ENCODE measurements at places on chromosomes 7 and 10.

GRCh38 chr7:44769376-44769775 is 20.7 kb downstream of the ZMIZ2 start:
- no peak for DNase-seq

DNA sequence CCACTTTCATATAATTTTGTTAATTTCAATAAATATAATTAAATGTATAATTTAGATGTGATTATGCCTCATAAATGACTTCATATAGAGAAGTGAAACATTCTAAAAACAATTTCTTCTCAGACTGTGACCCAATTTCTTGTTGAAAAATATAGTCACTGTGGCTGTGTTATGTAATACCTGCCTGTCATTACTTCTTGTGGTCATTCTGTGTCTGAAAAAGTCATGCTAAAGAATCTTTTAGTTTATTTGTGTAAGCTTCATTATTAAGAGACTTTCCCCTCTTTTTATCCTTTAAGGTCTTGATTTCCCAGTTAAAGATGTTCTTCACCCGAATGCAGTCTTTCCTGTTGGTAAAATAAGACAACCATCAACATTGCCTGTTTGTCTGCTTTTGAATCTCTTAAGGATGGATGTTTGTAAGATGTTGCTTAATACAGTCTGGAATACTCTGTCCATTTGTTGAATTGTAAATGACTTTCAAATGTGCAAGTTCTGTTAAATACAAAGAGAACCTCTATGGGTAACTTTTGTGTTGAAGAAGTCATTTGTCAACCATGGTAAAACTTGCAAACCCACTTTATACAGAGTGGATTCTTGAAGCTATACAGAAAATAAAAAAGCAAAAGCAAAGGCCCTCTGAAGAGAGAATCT is 16.0 kb downstream of the KAT6B start:
- DNase-seq = no peak

- no peak for DNase-seq
Measured at GRCh38 chr7:75623390-75624133, 115.2 kb downstream of the HIP1 start.

DNA sequence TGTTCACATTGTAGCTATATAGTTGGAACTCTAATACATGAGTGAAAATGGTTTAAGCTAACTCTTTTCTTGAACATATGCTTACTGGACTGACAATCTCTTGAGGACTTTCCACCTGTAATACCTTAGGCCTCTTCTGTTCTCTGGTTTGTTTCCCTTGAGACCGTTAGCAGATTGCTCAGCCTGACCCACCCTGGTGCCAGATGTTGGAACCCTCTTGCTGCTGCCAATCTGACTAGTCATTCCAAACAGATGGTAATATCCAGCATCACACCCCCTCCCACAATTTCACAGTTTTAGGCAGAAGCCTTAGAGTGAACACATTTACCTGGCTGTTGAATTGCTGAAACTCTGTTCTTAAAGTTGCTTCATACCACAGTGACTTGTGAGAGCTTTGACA is 18.7 kb downstream of the CALD1 start:
- no peak for DNase-seq

DNA sequence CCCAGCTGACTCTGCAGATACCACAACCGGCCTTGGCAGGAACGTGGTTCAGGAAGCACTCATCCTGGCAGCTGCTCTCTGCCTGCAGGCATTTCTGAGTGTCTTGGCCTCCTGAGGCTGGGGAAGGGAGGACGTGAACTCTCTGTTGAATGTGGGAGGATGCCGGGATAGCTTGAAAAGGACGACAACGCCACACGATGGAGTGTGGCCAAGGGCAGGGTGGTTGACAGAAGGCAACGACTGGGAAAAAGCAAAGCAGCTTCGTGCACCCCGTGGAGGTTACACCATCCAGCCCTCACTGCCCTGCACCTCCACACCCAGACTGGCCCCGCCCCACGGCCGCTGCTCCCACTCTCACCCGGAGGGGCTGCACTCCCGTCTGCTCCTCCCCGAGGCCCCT is 466.1 kb upstream of the FOXK1 start:
- no peak for DNase-seq

GRCh38 chr10:75959209-75959608 is 527.8 kb downstream of the LRMDA start:
- peak; percentile 36 for DNase-seq

- no peak for DNase-seq
Measured at GRCh38 chr10:48671914-48672595, 12.6 kb upstream of the WDFY4 start.

DNA sequence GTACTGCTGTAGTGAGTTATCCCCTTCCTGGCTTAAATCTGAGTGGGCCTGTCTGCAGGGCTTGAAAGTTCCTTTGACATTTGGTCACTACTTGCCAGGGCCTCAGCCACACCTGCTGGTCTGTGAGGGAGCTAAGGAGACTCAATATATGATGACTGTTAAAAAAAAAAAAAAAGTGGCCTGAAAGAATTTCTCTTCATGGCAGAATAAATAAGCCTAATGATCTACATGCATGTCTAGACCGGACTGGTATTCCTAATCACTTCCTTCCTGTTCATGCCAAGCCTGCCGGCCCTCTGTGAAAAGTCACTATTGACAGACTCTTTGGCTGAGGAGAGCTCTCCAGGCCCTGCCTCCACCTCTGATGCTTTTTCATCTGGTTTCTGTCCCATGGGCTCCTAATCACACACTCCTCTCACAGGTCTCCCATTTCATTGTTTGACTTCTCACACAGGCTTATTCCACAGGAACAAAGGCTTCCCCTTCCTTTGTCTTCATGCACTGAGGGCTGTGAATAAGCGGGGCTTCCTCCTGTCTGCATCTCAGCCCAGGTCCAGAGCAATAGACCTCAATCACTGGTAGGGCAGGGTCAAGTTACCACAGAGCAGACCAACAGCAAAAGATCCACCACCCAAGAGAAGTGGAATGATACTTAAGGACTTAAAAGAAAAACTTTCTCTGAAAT is 99.1 kb upstream of the SEC61G start:
- no peak for DNase-seq

DNA sequence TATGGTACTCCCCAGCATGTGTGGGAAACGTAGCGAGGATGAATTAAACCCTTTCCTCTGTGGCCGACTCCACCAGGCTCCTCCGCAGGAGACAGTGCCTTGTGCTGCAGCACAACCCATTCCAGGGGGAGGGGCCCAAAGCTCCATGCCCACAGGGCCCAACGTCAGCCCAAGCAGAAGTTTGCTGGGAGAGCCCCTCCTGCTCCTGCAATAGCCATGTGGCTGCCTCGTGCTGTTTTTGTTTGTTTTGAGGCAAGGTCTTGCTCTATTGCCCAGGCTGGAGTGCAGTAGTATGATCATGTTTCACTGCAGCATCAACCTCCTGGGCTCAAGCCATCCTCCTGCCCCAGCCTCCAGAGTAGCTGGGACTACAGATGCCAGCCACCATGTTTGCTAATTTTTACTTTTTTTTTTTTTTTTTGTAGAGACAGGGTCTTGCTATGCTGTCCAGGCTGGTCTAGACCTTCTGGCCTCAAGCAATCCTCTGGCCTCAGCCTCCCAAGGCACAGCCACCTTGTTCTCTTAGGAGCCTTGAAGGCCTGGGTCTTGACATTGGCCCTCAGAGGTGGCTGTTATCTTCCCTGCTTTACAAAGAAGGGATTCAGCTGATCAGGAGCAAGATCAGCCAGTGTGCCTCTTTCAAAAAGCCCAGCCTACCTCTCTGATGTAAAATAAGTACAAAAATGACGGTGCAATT is 102.8 kb downstream of the DYNC2I1 start:
- no peak for DNase-seq

DNA sequence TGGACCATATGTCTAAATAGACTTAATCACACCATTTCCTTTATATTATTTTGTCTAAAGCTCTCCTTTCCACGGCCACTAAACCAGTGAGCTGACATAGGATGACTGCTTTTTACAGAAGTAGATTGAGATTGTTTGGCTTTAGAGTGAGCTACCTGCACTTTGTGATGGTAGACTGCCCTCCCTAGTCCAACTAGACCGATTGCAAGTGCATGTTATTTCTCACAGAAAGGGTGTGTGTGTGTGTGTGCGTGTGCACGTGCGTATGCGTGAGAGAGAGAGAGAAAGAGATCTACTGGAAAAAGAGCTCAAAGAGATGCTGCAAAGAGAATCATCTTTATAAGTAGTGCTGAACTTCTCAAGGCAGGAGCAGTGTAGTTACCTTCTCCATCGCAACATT is 60.7 kb downstream of the VCL start:
- DNase-seq = no peak

DNA sequence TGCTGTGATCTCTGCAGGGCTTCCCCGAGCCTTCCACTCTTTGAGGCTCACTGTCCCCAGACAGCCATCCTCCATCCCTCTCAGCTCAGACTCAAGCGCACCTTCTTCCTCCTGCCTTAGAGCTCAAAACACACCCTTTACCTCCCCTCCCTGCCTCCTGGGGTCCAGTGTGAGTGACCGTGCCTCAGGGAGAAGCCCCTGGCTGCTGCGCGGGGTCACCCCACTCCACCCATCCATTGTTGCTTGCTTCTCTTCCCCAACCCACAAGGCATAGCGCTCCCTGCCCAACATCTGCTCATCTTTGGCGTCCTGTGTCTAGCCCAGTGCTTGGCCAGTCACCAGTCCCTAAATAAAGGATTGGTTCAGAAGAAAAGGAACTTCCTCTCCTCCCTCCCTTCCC is 170.3 kb downstream of the TCERG1L start:
- no peak for DNase-seq

DNA sequence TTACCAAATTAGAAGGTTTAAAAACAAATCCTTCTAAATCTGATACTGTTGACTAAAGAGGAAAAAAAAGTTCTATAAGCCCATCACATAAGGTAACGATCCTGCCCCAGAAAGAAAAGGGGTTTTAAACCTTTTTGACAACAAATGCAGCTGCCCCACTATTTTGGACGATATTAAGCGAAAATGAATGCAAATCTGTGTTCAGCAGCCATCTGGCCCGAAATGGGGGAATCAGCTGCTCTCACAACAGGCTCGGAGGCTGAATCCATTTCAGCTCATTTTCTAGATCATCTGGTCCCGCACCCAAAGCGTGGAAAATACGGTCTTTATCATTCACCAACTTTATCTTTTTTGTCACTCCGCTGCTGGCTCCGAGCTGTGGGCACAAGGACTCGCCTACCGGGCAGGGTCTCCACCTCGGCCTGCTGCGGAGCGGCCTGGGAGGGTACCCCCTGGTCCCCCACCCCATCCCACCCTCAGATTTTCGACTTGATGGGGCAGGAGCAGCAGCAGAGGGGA is 2.4 kb upstream of the EBF3 start:
- no peak for DNase-seq

DNA sequence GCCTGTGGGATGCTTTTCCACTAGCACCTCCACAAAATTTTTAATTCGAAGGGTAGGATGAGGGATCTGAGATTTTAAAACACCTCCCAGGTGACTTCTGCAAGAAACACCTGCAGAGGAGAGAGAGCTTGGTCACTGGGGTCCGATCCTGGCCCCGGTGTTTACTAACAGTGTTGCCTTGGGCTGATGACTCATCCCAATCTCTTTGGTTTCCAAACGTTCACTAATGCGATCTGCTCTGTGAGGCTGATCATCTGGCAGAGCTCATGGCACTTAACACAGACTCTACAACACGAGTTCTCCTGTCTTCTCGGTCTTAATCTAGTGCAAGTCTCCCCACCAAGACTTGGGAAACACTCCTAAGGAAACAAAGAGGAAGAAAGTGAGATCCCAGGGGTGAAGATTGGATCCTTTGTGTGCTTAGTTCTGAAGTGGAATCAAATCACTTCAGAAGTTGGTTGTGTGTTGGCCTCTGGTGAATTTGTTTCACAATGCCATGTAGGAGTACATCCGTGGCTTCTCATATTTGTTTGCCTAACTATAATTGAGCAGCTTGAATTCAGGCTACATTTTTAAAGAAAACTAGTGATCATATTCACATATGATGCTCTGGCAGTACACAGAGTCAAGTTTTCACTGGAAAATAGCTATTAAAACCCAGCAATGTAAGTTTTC is 407.9 kb downstream of the NRG3 start:
- DNase-seq = no peak

DNA sequence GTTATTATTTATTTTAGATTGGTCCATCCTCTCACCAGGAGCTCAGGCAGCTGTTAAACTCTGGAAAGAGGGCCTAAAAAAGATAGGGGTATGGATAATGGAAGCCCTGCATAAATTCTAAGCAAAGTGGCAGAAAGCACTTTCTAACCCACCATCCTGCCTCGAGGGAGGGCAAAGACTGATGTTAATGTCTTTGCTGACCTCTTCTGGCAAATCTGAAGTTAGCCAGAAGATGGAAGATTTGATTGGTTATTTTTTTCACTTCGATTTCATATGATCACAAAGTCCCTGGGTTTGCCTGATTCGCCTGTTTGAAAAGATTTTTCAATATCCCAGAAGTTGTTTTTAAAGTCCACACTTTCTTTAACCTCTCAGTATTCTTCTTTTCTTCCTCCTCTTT is 24.8 kb downstream of the OR9A2 start:
- no peak for DNase-seq

- no peak for DNase-seq
Measured at GRCh38 chr10:118775478-118775877, 20.7 kb upstream of the CACUL1 start.

- DNase-seq = no peak
Measured at GRCh38 chr7:138455609-138456008, 4.5 kb upstream of the TRIM24 start.

DNA sequence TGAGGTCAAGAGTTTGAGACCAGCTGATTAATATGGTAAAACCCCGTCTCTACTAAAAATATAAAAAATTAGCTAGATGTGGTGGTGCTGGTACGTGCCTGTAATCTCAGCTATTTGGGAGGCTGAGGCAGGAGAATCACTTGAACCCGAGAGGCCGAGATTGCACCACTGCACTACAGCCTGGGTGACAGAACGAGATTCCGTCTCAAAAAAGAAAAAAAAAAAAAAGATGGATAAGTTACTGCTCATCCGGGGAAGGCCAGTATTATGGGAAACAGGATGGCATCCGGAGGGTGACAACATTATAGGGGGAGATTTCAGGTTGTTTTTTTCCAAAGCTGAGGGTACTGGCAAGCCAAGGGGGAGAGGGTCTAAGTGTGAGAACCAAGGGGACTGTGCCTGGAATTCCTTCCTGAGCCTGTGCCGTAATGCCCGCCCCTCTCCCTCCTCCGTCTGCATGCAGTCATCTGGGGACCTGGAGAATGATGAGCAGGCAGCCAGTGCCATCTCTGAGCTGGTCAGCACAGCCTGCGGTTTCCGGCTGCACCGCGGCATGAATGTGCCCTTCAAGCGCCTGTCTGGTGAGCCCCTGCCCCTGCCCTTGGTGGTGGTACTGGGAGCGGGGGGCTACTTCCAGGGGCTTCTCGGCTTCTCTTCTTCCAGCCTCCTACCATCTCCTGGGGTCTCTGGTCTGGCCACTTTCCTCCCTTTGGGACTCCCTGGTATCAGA is 4.4 kb downstream of the LAMTOR4 start:
- DNase-seq = no peak

Data from SJSA1 (cell line).